Activated naive CD4-positive, alpha-beta T cell treated with anti-CD3 and anti-CD28 coated beads, Interleukin-2, amount 50 U/mL, for 72 hours (primary cell): ENCODE measurements at places on chromosomes 16 and 17. TPM values are rescaled to one million over a fixed set of nuclear protein-coding genes. Genes with fewer than 3 reads are reported as not detected.

DNA sequence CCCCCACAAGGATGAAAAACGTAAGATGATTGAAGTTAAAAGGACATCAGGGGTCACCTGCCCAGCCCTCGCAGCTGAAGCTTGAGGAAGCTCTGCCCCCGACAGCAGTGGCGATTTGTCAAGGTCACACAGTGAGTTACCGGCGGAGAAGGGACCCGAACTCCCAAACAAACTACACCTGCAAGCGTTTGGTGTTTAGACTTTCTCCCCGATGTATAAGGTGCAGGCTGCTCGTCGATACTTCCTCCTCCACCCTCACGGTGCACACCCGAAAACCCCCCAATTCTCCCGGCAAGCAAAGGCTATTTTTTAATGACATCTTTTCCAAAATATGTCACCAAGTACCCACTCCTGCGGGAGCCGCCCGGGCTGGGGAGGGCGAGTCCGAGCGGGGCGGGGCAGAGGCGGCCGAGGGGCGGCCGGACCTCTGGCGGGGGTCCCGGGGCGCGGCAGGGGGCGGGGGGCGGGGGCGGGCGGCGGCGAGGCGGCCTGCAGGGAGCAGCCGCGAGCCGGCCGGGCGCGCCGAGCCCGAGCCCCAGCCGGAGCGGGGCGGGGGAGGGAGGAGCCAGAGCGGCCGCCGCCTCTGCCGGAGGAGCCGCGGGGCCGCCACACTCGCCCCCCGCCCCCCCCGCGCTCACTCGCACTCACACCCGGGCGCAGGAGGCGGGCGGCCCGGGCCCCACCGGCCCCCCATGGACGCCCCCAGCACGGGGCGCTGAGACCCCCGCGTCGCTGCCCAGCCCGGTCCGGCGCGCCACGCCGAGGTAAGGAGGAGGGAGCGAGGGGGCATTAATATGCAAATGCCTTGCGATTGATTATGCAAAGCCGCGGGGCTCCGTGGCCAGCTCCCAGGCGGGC is at the start of gene THRA:
TSS of gene THRA (plus strand) at position 637 of the 858 bp plus-strand sequence. CDS start 11,524 bp downstream, outside the sequence.
- peak; percentile 68 for DNase-seq

GRCh38 chr16:48526058-48526957 is 83.7 kb downstream of the N4BP1 start:
- DNase-seq, result no peak

The PCGF2 gene
- 6.9 TPM for total RNA-seq

The C16orf54 gene
- 14.0 TPM for total RNA-seq

GRCh38 chr16:188674-189073 is 8.4 kb downstream of the HBQ1 start:
- no peak for DNase-seq

The ASGR1 gene
- total RNA-seq, result 2.0 TPM
